ENCODE measurements at places on chromosomes 12 and 14.
A peak's percentile ranks its signal among the peaks of the same experiment; 100 is the strongest.

DNA sequence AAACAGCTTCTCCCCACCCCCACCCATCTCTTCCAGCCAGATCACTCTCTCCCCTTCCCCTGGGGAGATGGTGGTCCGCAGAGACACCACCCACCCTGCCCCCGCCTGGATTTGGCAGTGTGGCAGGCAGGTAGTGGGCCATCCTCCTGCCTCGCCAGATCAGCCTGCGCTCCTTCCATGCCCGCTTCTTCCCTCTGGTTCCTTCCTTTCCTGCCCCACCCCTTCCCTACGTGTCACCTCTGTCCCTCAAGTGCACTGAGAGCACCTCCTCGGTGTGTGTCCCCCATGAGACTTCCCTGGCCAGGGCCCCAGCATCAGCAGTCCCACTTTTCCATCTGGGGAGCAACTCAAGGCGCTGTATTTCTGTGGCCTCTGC lies 632 bp downstream of the NYNRIN start:
- DNase-seq = no peak

- no peak for DNase-seq
Measured at GRCh38 chr14:91723501-91723900, 8.4 kb downstream of the CATSPERB start.

GRCh38 chr12:19273482-19274330 lies 144.2 kb downstream of the PLEKHA5 start:
- DNase-seq = no peak

GRCh38 chr12:4268329-4269181 lies 5.0 kb upstream of the CCND2 start:
- DNase-seq = no peak

GRCh38 chr12:45256721-45257120 lies 40.8 kb downstream of the ANO6 start:
- DNase-seq = no peak

- no peak for DNase-seq
Measured at GRCh38 chr14:63573581-63573980, 30.4 kb upstream of the PPP2R5E start.

- no peak for DNase-seq
Measured at GRCh38 chr12:101777485-101777884, 38.2 kb upstream of the SYCP3 start.

- DNase-seq = no peak
Measured at GRCh38 chr12:104049278-104049902, 597 bp downstream of the GLT8D2 start.

DNA sequence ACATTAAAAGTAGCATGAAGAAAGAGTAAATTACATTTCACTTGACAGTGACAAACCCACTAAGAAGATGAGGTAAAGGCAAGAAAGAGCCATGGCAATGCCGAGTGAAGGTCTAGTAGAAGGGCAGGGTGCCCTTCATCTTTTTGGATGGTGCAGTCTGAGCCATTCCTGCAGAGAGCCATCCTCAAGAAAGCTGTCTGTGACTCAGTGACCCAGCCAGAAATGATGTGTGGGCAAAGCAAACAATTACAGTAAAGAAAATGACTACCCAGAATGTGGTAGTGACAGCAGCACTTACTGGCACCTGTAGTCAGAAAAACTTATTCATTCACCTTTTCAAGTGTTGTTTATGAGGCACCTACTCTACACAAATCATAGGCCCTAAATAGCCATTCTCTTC lies 281.7 kb downstream of the DUSP6 start:
- no peak for DNase-seq

DNA sequence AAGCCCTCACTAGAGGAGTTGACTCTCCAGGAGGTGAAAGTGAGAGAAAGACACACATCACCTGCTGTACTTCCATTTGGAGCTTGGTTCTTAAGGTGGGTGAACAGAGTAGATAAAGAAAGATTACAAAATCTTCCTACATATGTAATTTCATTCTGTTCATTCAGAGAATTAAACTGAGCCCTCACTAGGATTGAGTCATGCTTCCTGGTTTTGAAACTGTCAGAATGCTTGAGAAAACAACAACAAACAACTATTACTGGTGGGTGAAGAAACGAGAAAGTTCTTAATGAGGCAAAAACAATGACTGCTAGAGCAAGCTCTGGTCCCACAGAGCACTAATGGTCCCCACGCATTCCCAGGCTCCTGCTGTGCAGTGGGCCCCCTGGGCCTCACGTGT lies 841.7 kb downstream of the VRK1 start:
- DNase-seq = no peak

- no peak for DNase-seq
Measured at GRCh38 chr12:32780071-32780470, 24.4 kb upstream of the YARS2 start.

- no peak for DNase-seq
Measured at GRCh38 chr12:28089338-28089737, 100.9 kb upstream of the CCDC91 start.

DNA sequence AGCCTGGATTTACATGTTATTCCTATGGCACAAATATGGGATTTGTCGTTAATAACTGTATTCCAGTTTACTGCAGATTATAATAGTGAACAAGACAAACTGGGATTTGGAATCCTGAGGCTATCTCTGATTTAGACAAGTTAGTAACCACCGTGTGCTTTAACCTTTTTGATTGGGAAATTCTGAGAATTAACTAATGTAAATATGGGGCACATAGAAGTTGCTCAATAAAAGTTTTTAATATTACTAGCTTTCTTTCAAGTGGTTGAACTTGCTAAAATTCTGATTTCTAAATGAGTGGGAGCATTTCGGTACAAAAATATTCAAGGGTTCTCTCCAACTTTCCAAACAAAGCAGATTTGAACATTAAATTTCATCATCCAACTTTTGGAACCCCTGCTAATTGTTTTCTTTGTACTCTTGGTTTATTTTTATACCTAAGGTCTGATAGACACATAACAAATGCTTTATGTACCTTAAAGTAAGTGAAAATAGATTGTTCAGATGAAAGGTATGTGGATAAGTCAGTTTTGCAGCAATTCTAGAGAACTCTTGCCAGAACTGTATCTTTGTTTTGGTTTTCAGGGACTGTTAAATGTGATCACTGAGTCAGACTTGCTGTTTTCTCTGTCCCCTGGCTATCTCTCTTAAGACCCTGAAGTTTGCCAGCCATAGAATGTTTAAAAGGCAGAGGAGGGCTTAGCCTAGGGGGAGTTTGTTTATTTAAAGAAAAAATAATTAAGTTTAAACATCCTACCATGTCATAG lies 57.5 kb downstream of the FRS2 start:
- DNase-seq = no peak

- no peak for DNase-seq
Measured at GRCh38 chr12:58363971-58364370, 422.6 kb downstream of the ATP23 start.

DNA sequence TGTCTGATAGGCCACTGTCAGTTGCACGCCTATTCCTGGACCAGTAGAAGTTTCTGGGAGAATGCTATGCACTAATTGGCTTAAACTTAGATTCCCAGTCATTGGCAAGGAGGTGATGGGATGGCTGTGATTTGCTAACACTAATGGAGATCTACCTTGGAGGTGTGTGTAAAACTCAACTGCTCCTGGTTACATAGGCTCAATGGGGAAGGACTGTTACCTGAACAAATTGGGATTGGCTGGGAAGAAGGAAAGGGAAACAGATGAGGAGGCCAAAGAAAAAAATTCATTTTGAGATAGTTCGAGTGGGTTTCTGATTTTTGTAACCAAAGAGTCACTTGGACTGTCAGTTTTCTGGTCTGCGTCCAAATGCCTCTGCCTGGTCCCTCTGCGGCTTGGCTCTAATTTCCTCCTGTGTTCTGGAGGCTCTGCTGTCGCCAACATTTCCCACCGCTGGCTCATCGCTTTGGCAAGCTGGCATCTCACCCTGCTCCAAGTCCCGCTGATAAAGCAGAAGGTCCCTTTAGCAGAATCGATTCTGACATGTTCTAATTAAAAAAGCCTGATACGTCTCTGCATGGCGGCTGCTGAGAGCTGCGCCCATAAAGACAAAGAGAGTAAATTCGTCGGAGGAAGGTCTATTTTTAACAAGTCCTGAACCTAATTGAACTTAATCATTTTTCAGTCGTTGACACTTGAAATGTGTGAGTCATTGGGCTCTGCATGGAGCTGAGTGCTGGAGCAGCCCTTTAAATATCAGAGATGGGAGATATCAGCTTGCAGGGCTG lies 2.0 kb upstream of the CCDC63 start:
- DNase-seq = no peak

- no peak for DNase-seq
Measured at GRCh38 chr14:72463291-72463866, 430.5 kb downstream of the DPF3 start.

GRCh38 chr12:12891881-12892355 lies 556 bp downstream of the GPRC5A start:
- no peak for DNase-seq

DNA sequence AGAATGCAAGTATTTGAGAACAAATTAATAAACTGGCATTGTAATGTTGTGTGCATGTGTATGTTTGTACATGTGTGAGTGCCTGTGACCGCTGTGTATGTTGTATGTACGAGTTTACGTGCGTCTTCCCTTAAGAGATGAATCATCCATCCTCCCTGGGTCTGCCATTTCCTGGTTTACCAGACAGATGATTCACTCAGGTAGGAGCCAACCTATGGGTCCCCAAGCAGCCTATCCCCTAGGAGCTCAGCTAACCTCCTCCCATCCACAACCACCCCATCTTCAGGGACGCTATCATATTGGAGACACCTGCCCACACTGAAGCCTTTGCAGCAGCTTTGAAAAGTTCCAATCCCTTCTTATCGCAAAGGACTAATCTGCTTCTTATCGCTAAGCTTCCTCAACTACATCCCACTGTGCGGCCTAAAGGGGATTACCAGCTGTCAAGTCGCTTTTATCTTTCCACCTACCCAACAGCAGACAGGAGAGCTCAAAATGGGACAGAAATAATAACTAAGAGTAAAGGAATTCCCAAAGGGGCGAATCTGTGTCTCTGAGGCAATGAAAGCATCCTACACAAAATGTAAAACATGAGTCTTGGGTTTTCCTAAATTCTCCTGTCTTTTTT lies 81.5 kb upstream of the TMCC3 start:
- no peak for DNase-seq

DNA sequence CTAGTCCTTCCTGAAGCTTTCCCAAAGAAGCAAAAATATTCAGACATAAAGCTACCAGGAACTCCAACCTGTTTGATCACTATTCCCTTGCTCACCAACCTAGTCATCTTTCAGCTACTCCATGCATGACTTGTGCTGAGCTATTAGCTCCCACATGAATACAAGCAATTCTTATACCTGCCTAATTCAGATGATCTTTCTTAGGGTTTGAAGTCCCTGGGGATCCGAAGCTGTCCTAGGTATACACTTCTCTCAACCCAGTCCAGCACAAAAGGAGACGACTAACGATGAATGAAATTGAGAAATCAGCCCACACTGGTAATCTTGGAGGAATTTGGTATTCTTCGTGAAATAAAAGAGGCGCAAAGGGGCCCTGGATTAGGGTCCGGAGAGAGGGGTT lies 631 bp upstream of the PTGR2 start:
- no peak for DNase-seq

DNA sequence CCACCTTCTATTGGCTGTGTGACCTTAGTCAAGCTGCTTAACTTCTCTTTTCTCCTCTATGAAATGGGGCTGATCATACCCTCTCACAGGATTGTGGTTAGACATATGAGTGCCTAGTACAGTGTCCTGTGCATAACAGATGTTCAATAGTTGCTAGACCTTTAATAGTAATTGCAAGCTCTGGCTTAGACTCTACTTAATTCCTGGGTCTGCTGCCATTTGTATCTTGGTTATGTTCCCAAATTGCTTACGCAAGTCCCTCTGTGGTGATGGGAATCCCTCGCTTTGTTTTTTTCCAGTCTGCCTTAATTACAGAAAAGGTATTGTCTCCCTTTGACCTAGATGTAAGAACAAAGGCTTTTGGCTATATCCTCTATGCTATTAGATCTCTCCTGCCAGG lies 15.1 kb downstream of the SUDS3 start:
- DNase-seq = no peak

- DNase-seq = no peak
Measured at GRCh38 chr14:54564868-54565784, 1.8 kb upstream of the SAMD4A start.

GRCh38 chr14:101810897-101811621 lies 49.5 kb downstream of the PPP2R5C start:
- peak; percentile 59 for DNase-seq

DNA sequence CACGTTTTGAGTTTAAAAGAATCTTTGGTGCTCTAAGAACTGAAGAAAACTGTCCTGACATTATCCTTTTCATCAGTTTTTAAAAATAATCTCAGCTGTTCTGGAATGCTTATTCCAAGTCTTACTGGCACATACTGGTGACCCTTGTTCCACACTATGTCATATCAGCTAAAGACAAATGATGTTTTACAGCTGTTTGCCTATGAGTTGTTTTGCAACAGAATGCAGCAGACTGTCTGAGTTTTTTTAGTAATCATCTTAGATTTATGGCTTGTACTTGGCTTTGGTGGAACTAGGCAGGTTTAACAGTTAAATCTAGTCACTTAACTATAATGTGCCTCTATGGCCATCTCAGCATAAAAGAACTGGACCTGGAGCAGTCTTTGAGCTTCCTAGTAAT lies 91.6 kb upstream of the GRIN2B start:
- DNase-seq = no peak

DNA sequence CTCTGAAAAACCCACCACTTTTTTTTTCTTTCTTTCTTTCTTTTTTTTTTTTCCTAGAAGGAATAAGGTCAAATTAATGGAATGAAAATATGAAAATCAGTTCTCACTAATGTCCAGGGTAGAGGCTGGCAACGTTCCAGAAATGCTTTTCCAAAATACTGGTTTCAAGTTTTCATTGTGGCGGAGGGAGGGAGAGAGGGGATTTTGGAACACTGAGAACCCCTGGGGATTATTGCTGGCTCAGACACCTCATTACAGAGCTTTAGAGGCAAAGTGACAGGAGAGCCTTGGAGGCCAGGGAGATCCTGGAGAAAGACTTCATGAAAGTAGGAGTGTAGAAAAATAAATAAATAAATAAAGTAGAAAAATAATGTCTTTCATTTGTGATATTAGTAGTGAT lies 45.4 kb downstream of the ALX1 start:
- DNase-seq = no peak

DNA sequence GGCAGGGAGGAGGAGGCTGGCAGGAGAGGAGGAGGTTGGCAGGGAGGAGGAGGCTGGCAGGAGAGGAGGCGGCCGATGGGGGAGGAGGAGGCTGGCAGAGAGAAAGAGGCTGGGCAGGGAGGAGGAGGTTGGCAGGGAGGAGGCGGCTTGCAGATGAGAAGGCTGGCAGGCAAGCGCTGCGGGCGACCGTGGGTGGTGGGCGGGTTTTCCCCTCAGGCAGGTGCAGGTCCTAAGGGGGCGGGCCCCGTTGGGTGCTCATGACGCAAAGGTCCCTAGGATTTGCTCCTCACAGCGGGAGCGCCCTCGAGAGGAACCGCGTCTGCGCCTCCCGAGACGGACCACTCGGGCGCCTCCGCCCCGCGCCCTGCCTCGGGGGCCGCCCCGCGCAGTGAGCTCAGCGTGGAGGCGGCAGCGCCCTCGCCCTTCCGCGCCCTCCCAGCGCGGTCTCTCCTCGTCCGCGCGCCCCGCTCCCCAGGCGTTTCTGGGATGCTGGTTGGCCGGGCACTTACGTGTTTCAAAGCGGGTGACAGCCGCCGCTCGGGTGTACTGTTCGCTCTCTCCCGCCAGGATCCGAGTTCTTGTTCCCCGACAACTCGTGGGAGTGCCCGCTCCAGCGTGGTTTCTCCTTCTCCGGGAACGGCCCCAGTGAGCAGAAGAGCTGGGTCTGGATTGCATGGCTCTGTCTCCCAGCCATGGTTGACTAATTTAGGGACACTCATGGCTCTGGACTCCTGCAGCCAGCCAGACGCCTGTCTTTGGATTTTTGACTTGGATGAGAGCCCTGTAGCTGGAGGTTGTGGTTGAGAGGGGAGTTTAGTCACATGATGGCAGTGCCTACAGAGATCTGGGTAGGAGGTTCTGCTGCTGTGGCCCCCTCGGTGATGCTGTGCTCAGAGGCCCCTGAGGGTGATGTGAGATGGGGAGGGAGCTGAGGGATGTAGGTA lies 64.1 kb upstream of the PPP4R3A start:
- peak; percentile 6 for DNase-seq

Measured in hematopoietic multipotent progenitor cell treated with erythropoietin and hydrocortisone succinate and interleukin-3 and kit ligand, for 17 days (in vitro differentiated cells).